ENCODE measurements at places on chromosomes 12 and 14.

DNA sequence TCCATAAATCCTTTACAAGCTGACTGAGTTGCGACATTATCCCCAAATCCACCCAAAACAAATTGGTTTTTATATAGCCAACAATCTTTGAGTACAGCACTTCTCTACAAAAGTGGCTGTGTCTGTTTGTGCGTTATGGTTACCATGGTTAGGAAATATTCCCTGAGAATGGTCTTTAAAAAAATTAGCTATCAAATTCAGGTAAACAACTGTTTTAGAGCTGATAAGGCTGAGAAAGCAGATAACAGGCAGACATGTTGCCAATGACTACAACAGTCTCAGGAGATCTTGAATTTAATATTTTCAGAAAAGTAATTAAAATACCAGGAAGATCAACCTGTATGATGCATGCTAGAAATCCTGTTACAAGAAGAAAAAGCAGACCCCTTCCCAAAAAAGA is 248.0 kb downstream of the RASSF9 start:
- H3K36me3 ChIP-seq: no peaks in the 10 kb centered on the region
- 0 out of 2 replicates have a peak, but pooled peaks cover 1% of the 10 kb centered on the region for H3K4me1 ChIP-seq
- no peak overlapping the region for H3K4me3 ChIP-seq
- H3K27ac ChIP-seq: no peak overlapping the region

- peak; percentile 25 for DNase-seq
- H3K4me1 ChIP-seq: peaks cover 2% of the 10 kb centered on the region
- H3K27ac ChIP-seq: no peak overlapping the region
- H3K36me3 ChIP-seq: peaks cover 6% of the 10 kb centered on the region
- no peak overlapping the region for H3K4me3 ChIP-seq
Measured at GRCh38 chr12:118064608-118065007, 3.6 kb upstream of the WSB2 start.

- no peaks in the 10 kb centered on the region for H3K27me3 ChIP-seq
- no peaks in the 10 kb centered on the region for H3K4me1 ChIP-seq
- no peak overlapping the region for H3K27ac ChIP-seq
- no peaks in the 10 kb centered on the region for H3K36me3 ChIP-seq
- DNase-seq: no peak
- peak overlapping the region; percentile 73 for H3K4me3 ChIP-seq
Measured at GRCh38 chr12:122421187-122421820, 1.2 kb downstream of the CLIP1 start.

DNA sequence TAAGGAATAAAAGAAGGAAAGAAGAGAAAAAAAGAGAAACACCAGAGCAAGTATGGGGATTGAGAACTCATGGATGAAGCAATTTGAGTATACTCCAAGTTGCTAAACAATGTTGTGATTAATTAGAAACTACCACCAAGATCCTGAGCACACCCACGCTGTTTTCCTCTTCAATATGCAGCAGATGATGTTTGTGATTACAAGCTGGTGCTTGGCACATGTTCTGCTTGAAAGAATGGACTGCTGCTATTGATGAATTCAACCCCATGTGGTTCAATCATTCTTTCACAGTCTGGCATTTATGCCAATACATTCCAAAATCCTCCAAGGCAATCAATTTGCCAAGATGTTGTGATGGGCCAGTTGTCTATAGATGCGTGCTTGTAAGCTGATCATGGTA is 146.8 kb downstream of the SLC2A13 start:
- 0 out of 2 replicates have a peak, but pooled peaks cover 2% of the 10 kb centered on the region for H3K36me3 ChIP-seq
- no peak overlapping the region for H3K4me3 ChIP-seq
- H3K4me1 ChIP-seq: no peaks in the 10 kb centered on the region
- no peak overlapping the region for H3K27ac ChIP-seq

GRCh38 chr14:38290601-38291188 is 34.8 kb upstream of the CLEC14A start:
- H3K36me3 ChIP-seq: no peaks in the 10 kb centered on the region
- H3K4me1 ChIP-seq: no peaks in the 10 kb centered on the region
- H3K27me3 ChIP-seq: no peaks in the 10 kb centered on the region
- no peak overlapping the region for H3K27ac ChIP-seq
- DNase-seq: no peak

- H3K4me3 ChIP-seq: no peak overlapping the region
- H3K4me1 ChIP-seq: no peaks in the 10 kb centered on the region
- no peaks in the 10 kb centered on the region for H3K36me3 ChIP-seq
- H3K27ac ChIP-seq: no peak overlapping the region
Measured at GRCh38 chr12:50933459-50934124, 18.8 kb upstream of the HIGD1C start.

DNA sequence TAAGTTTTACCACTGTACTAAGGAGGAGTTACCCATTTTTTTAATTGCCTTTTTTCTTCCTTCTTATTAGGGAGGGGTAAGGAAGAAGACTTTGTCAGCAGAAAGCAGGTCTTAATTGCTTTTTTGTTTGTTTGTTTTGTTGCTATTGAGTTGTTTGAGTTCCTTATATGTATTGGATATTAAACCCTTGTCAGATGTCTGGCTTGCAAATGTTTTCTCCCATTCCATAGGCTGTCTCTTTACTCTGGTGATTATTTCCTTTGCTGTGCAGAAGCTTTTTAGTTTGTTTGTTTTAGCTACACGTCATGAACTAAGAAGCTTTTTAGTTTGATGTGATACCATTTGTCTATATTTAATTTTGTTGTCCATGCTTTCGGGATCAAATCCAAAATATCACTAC is 13.3 kb downstream of the SPIC start:
- no peaks in the 10 kb centered on the region for H3K27me3 ChIP-seq
- no peaks in the 10 kb centered on the region for H3K4me1 ChIP-seq
- H3K4me3 ChIP-seq: no peak overlapping the region
- no peak overlapping the region for H3K27ac ChIP-seq

GRCh38 chr12:103879048-103879692 is 38.1 kb upstream of the NT5DC3 start:
- H3K27ac ChIP-seq: no peak overlapping the region
- no peaks in the 10 kb centered on the region for H3K27me3 ChIP-seq
- H3K4me1 ChIP-seq: no peaks in the 10 kb centered on the region
- DNase-seq: no peak
- no peak overlapping the region for H3K4me3 ChIP-seq
- no peaks in the 10 kb centered on the region for H3K36me3 ChIP-seq

- no peak overlapping the region for H3K4me3 ChIP-seq
- DNase-seq: no peak
- no peaks in the 10 kb centered on the region for H3K36me3 ChIP-seq
- no peaks in the 10 kb centered on the region for H3K27me3 ChIP-seq
- H3K27ac ChIP-seq: no peak overlapping the region
Measured at GRCh38 chr12:12582193-12582881, 19.7 kb upstream of the DUSP16 start.

DNA sequence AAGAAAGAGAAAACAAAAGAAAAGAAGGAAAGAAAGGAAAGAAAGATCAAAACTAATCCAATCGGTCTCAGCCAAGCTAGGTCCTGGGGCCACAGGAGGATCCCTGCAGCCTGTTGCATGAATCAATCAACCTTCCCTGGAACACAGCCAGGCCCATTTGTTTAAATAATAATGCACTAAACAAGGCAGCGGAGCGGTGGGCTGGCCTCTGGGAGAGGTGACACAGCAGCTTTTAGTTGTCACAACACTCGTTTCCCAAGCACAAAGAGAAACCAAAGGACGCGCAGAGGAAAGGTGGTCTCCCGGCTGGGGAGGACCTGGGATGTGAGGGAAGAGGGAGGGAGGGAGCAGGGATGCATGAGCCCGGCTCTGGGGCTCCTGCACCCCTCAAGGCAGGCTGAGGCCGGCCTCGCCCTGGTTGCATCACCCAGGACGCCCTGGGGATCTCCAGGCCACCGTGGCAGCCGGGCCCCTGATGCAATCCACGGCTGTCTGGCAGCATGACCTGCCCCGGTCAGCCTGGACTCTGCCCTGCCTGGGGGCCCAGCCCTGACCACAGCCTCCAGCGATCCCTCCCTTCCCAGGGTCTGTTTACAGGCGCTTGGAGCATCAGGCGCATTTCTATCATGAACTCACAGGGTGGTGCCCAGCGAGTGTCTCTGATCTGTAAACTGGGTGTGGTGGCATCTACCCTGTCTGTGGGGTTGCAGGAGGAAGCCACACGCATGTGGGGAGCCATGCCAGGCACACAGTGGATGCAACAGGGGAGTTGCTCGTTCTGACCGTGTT is 32.5 kb downstream of the MMP17 start:
- no peak overlapping the region for H3K27ac ChIP-seq
- H3K4me3 ChIP-seq: no peak overlapping the region
- no peaks in the 10 kb centered on the region for H3K27me3 ChIP-seq
- peaks cover 6% of the 10 kb centered on the region for H3K4me1 ChIP-seq
- no peaks in the 10 kb centered on the region for H3K36me3 ChIP-seq

DNA sequence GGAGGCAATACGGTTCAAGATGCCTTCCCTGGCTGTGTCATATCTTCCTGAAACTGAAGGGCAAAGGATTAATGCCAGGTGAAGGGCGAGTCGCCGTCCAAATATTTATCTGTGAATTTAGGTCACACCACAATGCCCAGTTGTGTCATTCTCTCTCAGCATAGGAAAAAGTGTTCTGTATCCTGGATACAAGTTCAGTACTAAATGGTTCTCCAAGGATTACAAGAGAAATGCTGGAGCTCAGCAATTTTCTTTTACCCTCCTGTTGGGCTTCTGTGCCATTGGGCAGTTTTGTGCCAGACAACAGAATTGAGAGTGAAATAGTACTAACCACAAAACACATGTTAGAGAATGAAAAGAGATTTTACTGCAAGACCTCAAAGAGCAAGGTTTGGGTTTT is 493.9 kb downstream of the EGLN3 start:
- H3K4me3 ChIP-seq: no peak overlapping the region
- no peak for DNase-seq
- no peaks in the 10 kb centered on the region for H3K36me3 ChIP-seq
- H3K27ac ChIP-seq: no peak overlapping the region
- no peaks in the 10 kb centered on the region for H3K4me1 ChIP-seq

DNA sequence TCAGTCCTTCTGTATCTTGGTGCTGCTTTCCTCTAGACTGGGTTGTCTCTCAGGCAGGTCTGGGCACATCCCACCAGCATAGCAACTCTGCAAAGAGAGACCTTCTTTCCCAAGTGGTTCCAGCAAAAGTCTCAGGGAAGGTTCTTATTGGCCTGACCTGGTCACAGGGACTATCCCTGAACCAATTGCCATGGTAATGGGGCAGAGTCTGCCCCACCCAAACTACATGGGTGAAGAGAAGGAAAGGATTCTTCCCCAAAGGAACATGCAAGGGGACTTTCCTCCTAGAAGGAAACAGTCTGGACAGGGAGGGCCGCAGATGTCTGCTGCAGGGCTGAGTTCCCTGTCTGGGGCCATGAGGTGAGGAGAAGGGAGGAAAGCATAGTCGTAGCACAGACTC is 122.2 kb upstream of the NCOR2 start:
- H3K27me3 ChIP-seq: no peaks in the 10 kb centered on the region
- no peak overlapping the region for H3K27ac ChIP-seq
- H3K4me1 ChIP-seq: no peaks in the 10 kb centered on the region
- no peak for DNase-seq

DNA sequence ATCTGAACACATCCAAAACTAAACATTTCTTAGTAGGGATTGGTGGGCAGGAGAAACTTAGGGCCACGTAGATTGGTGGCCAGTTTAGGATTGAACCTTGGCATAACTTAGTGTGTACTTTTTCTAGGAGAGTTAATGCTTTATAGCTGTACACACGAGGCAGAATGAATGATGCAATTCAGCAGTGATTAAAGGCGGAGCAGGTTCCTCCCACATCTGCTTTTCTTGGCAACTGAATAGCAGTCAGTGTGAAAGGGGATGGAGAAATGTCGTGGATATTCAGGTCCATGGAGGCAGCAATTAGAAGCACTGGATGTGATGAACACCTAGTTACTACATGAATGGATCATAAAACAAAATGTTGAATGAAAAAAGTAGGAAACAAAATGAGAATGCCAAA is 493.8 kb downstream of the FUT8 start:
- no peak for DNase-seq
- H3K27me3 ChIP-seq: no peaks in the 10 kb centered on the region
- no peaks in the 10 kb centered on the region for H3K4me1 ChIP-seq
- H3K4me3 ChIP-seq: no peak overlapping the region

- H3K4me3 ChIP-seq: no peak overlapping the region
- no peaks in the 10 kb centered on the region for H3K4me1 ChIP-seq
- DNase-seq: no peak
- no peak overlapping the region for H3K27ac ChIP-seq
Measured at GRCh38 chr14:68331426-68331825, 461.4 kb downstream of the ZFP36L1 start.

- H3K27me3 ChIP-seq: no peaks in the 10 kb centered on the region
- peaks cover 18% of the 10 kb centered on the region for H3K36me3 ChIP-seq
- H3K4me1 ChIP-seq: peaks cover 3% of the 10 kb centered on the region
- no peak overlapping the region for H3K4me3 ChIP-seq
Measured at GRCh38 chr12:49793620-49794019, 34.6 kb downstream of the NCKAP5L start.

DNA sequence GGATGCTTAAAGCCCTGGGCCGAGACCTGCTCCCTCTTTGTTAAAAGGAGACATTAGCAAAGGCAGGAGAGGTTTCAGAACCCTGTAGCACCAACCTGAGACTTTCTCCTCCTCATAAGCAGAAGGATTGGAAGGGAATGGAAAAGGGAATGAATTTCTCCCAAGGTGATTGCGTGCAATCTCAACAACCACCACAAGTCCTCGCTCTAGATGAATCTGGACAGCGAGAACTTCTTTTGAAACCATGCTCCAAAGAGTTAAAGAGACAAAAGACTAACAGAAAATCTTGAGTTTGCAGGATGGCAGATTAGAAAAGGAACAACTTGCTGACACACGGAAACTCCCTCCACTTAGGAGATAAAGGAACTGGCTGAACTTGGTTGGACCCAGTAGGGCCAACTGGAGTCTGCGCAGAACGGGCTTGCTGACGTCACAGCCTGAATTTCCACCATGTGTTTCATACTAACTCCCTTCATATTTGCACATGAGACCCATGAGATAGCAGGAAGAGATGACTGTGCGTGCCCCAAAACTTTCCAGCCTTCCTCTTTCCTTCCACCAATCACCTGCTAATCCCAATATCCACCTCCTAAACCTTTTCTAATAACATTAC is 137.0 kb downstream of the PTPN11 start:
- no peak overlapping the region for H3K4me3 ChIP-seq
- H3K27me3 ChIP-seq: no peaks in the 10 kb centered on the region
- H3K4me1 ChIP-seq: no peaks in the 10 kb centered on the region
- DNase-seq: no peak
- no peaks in the 10 kb centered on the region for H3K36me3 ChIP-seq

GRCh38 chr14:74463697-74464096 is 29.4 kb downstream of the NPC2 start:
- no peak overlapping the region for H3K27ac ChIP-seq
- H3K27me3 ChIP-seq: no peaks in the 10 kb centered on the region
- H3K36me3 ChIP-seq: no peaks in the 10 kb centered on the region

DNA sequence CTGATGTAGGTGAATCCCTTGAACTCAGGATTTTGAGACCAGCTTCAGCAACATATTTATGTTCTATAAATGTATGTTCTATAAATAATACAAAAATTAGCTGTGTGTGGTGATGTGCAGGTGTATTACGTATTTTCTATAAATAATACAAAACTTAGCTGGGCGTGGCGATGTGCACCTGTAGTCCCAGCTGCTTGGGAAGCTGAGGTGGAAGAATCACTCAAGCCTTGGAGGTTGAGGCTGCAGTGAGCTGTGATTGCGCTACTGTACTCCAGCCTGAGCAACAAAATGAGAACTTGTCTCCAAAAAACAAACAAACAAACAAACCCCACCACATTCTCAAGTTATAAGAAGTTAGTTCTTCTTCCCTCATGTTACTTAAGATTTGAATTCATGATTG is 39.5 kb downstream of the GABARAPL1 start:
- H3K27me3 ChIP-seq: no peaks in the 10 kb centered on the region
- H3K27ac ChIP-seq: no peak overlapping the region
- no peaks in the 10 kb centered on the region for H3K4me1 ChIP-seq
- no peak overlapping the region for H3K4me3 ChIP-seq
- DNase-seq: no peak
- H3K36me3 ChIP-seq: no peaks in the 10 kb centered on the region
